ENCODE measurements at places on chromosomes 5 and 9.

GRCh38 chr9:34271265-34272006, 57.6 kb downstream of the KIF24 start:
- no peak for DNase-seq

- no peak for DNase-seq
These were observed 27.9 kb upstream of the SLC6A3 start for GRCh38 chr5:1472964-1473628.

DNA sequence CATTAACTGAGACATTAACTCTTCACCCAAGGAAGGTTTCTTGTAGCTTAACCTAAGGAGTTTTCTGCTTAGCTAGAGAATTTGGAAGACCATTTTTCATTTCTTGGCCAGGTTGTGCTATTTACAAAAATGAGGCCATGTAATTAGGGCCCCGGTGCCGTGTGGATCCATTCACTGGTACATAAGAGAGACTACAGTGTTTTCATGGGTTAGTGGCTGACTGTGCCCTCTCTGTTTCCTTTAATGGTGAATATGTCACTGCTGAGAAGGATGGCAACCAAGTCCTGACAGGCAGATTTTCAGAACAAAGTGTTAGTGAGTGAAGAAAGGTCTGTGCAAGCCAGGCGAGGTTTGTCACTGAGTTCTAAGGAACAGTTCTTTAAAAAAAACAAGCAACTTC, 15.4 kb downstream of the MEGF10 start:
- no peak for DNase-seq

- no peak for DNase-seq
These were observed 7.9 kb downstream of the CMYA5 start for GRCh38 chr5:79697222-79698170.

- no peak for DNase-seq
These were observed 44.1 kb downstream of the FBXL7 start for GRCh38 chr5:15544039-15544438.

GRCh38 chr9:6106711-6107339, 91.4 kb upstream of the RANBP6 start:
- DNase-seq = no peak

- DNase-seq = no peak
These were observed 247.1 kb downstream of the SLCO4C1 start for GRCh38 chr5:102048940-102049339.

DNA sequence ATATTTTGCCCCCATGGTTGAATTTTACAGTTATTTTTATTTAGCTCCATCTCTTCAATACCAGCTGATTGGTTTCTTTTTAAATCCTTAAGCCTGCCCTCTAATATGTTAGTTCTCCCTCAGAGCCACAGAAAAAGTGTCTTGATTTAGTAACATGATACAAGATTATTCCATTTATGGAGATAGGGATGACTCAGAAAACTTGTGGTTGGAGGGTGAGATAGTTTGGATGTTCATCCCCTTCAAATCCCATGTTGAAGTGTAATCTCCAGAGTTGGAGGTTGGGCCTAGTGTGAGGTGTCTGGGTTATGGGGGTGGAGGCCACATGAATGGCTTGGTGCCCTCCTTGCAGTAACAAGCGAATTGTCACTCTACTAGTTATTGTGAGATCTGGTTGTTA, 115.7 kb downstream of the FBXO38 start:
- no peak for DNase-seq

DNA sequence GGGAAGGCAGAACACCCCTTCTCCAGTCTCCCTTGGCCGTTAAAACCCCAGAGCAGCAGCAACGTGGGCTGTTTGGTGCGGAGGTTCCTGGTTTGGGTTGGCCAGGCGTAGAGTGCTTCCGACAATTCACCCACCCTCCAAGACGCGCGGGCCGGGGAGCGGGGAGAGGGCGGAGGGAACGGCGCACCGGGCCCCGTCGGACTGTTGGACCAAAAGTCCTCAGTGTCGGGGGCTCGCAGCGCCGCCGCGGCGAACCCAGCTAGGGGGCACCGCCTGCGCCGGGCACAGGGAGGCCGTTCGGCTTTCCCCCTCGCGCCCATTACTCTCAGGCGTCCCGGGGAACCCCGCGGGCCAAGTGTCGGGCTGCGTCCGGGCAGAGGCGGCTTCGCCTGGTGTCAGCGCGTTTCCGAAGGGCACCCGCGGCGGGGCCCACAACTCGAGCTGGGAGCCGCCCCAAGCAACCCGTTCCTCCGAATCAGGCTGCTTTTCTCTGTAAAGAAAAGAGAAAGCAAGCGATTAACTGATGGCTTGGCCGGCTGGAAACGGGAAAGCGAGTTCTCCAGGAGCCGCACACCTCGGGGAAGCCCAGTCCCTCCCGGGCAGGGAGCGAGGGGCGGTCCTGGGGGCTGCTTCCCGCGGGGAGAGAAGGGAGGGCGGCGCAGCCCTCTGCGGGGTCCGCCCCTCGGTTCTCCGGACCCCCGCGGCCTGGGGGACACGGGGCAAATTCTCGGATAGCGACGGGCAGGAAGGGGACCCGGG, 145.5 kb downstream of the ERCC6L2 start:
- DNase-seq = peak; percentile 60

GRCh38 chr5:65479527-65479926, 2.2 kb downstream of the ADAMTS6 start:
- no peak for DNase-seq
